HFFc6 (cell line): ENCODE measurements at places on chromosomes 2 and 18. TPM values are rescaled to one million over a fixed set of nuclear protein-coding genes. Genes with fewer than 3 reads are reported as not detected.

- DNase-seq: no peak
Measured at GRCh38 chr2:190190507-190191162, 128.1 kb upstream of the MSTN start.

DNA sequence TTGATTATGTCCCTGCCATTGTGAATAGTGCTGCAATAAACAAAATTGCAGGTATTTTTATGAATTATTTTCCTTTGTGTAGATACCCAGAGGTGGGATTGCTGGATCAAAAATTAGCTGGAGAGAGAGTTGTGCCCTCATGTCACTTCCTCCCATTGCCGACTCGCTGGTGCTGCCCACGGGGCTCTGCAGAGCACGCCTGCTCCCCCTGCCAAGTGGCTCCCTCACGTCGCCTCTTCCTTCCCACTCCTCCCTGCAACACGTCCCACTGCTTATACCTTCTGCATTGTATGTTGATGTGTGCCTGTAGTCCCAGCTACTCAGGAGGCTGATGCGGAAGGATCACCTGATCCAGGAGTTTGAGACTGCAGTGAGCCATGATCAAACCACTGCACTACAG lies 28.1 kb downstream of the PRELID3A start:
- DNase-seq: no peak

The PID1 gene
- 6.2 to 9.0 TPM (median 7.0 TPM) in 3 replicates for total RNA-seq

The UGT1A3 gene
- total RNA-seq: not detected in 3 replicates

The MYO3B gene
- total RNA-seq: not detected in 3 replicates
